ENCODE measurements at places on chromosomes 7 and 10. TPM values are rescaled to one million over a fixed set of nuclear protein-coding genes. Genes with fewer than 3 reads are reported as not detected.

Gene CYP51A1
- 39.5 TPM for polyA plus RNA-seq

Gene AMPH
- polyA plus RNA-seq, result 0.26 TPM

Gene TM9SF3
- 92.3 TPM for polyA plus RNA-seq

Gene PTN
- not detected for polyA plus RNA-seq

Gene LEP
- not detected for polyA plus RNA-seq

Gene C10orf90
- 2.0 TPM for polyA plus RNA-seq

Gene ANKRD7
- polyA plus RNA-seq, result 0.63 TPM

Gene LRIT1
- not detected for polyA plus RNA-seq

Gene FAM24B
- 16.8 TPM for polyA plus RNA-seq

Gene THSD7A
- 5.7 TPM for polyA plus RNA-seq

Gene SYNPO2L
- polyA plus RNA-seq, result not detected

Gene SPRN
- polyA plus RNA-seq, result 0.16 TPM

Gene SFXN2
- polyA plus RNA-seq, result 8.5 TPM
